Globus pallidus (tissue), 1 donor: ENCODE measurements at places on chromosomes 7 and 10.

GRCh38 chr10:71038921-71039320 is 150.6 kb upstream of the PCBD1 start:
- no peak for DNase-seq

- DNase-seq, result no peak
These were observed 105.1 kb downstream of the GRB10 start for GRCh38 chr7:50677638-50677996.

GRCh38 chr10:27723436-27723835 is 22.2 kb downstream of the MKX start:
- no peak for DNase-seq

DNA sequence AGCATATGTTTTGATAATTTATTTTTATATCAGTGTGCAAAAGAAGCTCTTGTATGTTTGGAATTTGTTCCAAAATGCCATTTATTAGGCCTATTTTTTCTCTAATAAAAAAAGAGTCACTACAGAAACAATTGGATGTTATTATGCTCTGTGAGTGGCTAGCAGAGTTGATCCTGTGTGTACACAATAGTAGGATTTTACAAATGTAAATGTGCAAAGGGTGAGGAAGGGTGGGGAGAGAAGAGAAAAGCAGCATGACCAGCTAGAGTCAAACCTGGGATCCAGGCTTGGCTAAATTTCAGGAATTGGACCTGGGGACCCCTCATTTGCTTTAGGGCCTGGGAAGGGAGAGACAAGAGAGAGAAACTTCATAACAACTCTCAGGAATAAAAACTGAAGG is 32.5 kb downstream of the SEMA3A start:
- DNase-seq, result no peak
